ENCODE measurements at places on chromosomes 4 and X.
A peak's percentile ranks its signal among the peaks of the same experiment; 100 is the strongest.

- no peak overlapping the region for H3K27ac ChIP-seq
- DNase-seq = no peak
- no peak overlapping the region for H3K4me3 ChIP-seq
- H3K27me3 ChIP-seq = no peaks in the 10 kb centered on the region
- no peaks in the 10 kb centered on the region for H3K36me3 ChIP-seq
Measured at GRCh38 chr4:119302073-119302832, 19.7 kb downstream of the FABP2 start.

DNA sequence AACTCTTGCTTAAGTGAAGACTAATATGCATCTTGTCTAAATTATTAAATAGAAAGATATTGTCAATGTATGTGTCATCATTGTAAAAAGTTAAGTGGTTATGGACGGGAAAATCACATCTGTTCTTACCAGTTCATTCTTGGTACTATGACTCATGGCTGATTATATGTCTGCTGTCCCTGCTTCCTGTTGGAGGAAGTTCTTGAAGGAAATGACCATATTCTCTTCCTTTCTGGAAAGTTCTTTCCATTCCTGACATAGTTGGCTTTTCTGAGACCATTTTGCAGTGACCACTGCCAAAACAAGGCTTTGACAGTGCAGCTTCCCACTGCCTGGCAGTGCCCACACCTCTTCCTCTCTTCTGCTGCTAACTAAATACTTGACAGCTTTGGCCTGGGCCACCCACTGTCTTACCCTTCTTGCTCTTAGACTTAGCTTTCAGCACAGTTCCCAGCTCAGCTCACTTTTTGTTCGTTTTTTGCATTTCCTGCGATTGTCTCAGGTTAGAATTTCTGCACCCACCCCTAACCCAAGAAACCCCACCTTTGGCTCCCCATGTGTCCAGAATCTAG is 13.2 kb upstream of the CLDN24 start:
- no peak overlapping the region for H3K27ac ChIP-seq
- no peaks in the 10 kb centered on the region for H3K4me1 ChIP-seq
- H3K36me3 ChIP-seq = no peaks in the 10 kb centered on the region
- H3K27me3 ChIP-seq = no peaks in the 10 kb centered on the region

- H3K4me3 ChIP-seq = no peak overlapping the region
- no peak for DNase-seq
- no peaks in the 10 kb centered on the region for H3K36me3 ChIP-seq
- no peak overlapping the region for H3K27ac ChIP-seq
- no peaks in the 10 kb centered on the region for H3K4me1 ChIP-seq
Measured at GRCh38 chr4:1491328-1492141, 85.3 kb upstream of the NKX1-1 start.

GRCh38 chr4:85406185-85406584 is 68.8 kb upstream of the ARHGAP24 start:
- H3K27me3 ChIP-seq = no peaks in the 10 kb centered on the region
- H3K27ac ChIP-seq = no peak overlapping the region
- H3K4me1 ChIP-seq = no peaks in the 10 kb centered on the region
- H3K4me3 ChIP-seq = no peak overlapping the region

DNA sequence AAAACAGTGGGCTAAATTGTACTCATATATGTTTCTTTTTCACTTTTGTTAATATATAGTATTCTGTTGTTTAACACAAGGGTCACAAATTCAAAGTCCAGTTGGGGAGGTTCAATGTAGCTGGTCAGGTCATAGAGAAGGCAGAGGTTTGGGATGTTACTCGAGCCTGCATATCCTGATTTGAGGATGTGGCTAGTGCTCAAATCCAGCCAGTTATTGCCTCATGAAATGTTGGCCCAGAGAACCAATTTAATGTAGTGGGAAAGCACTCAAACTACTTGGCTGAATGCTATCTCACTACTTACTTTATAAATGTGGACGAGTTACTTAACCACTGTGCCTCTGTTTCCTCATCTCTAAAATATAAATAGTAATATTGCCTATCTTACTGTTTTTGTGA is 12.5 kb downstream of the USO1 start:
- H3K36me3 ChIP-seq = no peaks in the 10 kb centered on the region
- no peak overlapping the region for H3K4me3 ChIP-seq
- DNase-seq = no peak
- H3K27ac ChIP-seq = no peak overlapping the region
- H3K27me3 ChIP-seq = no peaks in the 10 kb centered on the region
- no peaks in the 10 kb centered on the region for H3K4me1 ChIP-seq

GRCh38 chr4:111187108-111187507 is 564.2 kb upstream of the PITX2 start:
- no peaks in the 10 kb centered on the region for H3K4me1 ChIP-seq
- H3K27ac ChIP-seq = no peak overlapping the region
- no peak for DNase-seq
- H3K4me3 ChIP-seq = no peak overlapping the region

- H3K4me3 ChIP-seq = no peak overlapping the region
- no peaks in the 10 kb centered on the region for H3K27me3 ChIP-seq
- DNase-seq = no peak
- H3K27ac ChIP-seq = no peak overlapping the region
- no peaks in the 10 kb centered on the region for H3K36me3 ChIP-seq
Measured at GRCh38 chr4:38514465-38515146, 149.4 kb upstream of the KLF3 start.

DNA sequence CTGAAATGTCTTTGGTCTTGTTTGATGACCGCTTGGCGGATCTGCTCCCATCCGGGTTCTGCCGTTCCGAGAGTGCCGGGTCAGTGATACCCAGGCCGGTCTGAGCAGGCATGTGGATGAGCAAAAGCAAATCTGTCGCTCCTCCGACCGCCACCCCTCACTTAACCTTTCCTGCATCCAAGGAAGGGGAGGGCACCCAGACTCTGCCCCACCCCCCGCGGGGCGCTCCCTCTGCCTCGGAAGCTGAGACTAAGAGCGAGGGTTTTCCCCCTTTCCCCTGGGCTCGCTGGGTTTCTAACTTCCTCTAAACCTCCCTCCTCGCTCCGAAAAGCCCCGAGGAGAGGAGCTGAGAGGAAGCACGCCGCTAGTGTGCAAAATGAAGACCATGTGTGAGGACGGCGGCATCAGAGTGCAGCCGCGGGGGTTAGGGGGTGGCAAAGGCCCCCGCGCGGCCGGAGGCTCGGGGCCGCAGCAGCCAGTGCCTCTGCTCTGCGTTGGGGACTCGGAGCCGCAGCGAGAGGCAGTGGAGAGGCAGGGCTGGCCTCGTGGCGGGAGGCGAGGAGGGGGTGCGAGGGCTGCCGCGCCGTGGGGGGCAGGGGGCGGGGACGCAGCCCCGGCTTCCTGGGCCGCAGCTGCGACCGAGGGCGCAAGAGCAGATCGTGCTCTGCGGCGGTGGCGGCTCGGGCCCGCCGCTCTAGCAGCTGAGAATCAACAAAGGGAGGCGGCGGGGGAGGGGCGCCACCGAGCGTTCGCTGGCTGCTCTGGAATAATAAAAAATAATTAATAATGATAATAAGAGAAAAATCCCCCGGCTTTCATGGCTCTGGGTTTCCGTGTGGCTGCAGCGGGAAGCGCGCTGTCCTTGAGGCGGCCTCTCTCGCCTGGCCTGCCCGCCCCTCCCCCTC is 55.8 kb upstream of the BCOR start:
- H3K27me3 ChIP-seq = peaks cover 4% of the 10 kb centered on the region
- no peak overlapping the region for H3K27ac ChIP-seq
- peaks cover 2% of the 10 kb centered on the region for H3K4me1 ChIP-seq
- peak; percentile 44 for DNase-seq
- H3K4me3 ChIP-seq = no peak overlapping the region
- H3K36me3 ChIP-seq = no peaks in the 10 kb centered on the region

- no peak overlapping the region for H3K4me3 ChIP-seq
- DNase-seq = no peak
- no peaks in the 10 kb centered on the region for H3K36me3 ChIP-seq
Measured at GRCh38 chrX:109782994-109783700, 50.1 kb upstream of the ACSL4 start.

DNA sequence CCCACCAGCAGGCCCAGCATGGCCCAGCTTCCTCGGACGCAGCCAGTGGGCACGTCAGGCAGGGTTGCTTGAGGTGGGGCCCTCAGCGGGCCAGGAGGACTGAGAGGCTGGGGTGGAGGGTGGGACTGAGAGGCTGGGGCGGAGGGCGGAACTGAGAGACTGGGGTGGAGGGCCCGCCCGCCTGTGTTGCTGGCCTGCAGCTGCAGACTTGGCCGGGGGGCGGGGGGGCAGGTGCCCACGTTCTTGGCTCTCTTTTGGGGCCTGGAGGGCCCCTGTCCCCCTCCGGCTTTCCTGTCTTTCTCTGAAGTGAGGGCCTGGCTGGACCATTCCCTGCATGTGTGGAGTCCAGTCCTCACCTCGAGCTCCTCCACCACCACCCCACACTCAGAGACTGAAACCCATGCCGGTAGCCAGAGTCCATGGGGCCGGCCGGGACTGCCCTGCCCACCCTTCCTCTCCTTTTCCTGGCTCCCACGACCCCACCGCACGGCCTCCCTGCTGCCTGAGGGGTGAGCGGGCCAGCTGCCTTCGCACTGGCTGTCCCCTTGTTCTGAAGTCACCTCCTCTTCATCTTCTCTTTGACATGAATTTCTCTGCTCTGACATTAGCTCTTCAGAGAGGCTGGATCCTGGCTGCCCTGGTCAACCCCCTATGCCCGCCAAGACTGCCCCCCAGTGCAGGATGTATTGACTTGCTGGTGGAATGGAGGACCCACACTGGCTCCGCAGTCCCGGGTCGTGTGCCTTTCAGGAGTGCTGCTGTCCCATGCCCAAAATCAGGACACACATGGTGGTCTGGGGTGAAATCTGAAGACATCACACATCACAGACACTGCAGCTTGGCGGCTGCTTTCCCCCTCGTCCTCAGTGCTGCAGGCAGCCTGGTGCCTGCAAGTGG is 10.1 kb upstream of the NKX1-1 start:
- no peaks in the 10 kb centered on the region for H3K4me1 ChIP-seq
- H3K4me3 ChIP-seq = no peak overlapping the region
- H3K27me3 ChIP-seq = peaks cover 17% of the 10 kb centered on the region
- no peaks in the 10 kb centered on the region for H3K36me3 ChIP-seq

- H3K4me1 ChIP-seq = peaks cover 1% of the 10 kb centered on the region
- no peaks in the 10 kb centered on the region for H3K27me3 ChIP-seq
- no peak overlapping the region for H3K27ac ChIP-seq
- DNase-seq = no peak
Measured at GRCh38 chr4:6017030-6017429, 1.2 kb downstream of the C4orf50 start.

GRCh38 chrX:103406256-103406655 is 29.9 kb downstream of the BEX3 start:
- no peak for DNase-seq
- H3K4me3 ChIP-seq = no peak overlapping the region
- no peaks in the 10 kb centered on the region for H3K36me3 ChIP-seq
- no peaks in the 10 kb centered on the region for H3K4me1 ChIP-seq

GRCh38 chrX:110050386-110050785 is 47.5 kb downstream of the TMEM164 start:
- H3K4me1 ChIP-seq = no peaks in the 10 kb centered on the region
- no peak overlapping the region for H3K4me3 ChIP-seq
- H3K36me3 ChIP-seq = no peaks in the 10 kb centered on the region
- no peak overlapping the region for H3K27ac ChIP-seq

GRCh38 chrX:9646471-9647224 is 119.0 kb downstream of the GPR143 start:
- H3K4me3 ChIP-seq = no peak overlapping the region
- H3K4me1 ChIP-seq = no peaks in the 10 kb centered on the region

- no peaks in the 10 kb centered on the region for H3K4me1 ChIP-seq
- H3K27me3 ChIP-seq = no peaks in the 10 kb centered on the region
- H3K27ac ChIP-seq = no peak overlapping the region
- H3K36me3 ChIP-seq = no peaks in the 10 kb centered on the region
- H3K4me3 ChIP-seq = no peak overlapping the region
- DNase-seq = no peak
Measured at GRCh38 chr4:78602334-78602733, 50.8 kb downstream of the ANXA3 start.

GRCh38 chr4:169272265-169272886 is 1.6 kb upstream of the SH3RF1 start:
- H3K27ac ChIP-seq = no peak overlapping the region
- no peak for DNase-seq
- no peaks in the 10 kb centered on the region for H3K27me3 ChIP-seq
- no peaks in the 10 kb centered on the region for H3K36me3 ChIP-seq
- no peak overlapping the region for H3K4me3 ChIP-seq

DNA sequence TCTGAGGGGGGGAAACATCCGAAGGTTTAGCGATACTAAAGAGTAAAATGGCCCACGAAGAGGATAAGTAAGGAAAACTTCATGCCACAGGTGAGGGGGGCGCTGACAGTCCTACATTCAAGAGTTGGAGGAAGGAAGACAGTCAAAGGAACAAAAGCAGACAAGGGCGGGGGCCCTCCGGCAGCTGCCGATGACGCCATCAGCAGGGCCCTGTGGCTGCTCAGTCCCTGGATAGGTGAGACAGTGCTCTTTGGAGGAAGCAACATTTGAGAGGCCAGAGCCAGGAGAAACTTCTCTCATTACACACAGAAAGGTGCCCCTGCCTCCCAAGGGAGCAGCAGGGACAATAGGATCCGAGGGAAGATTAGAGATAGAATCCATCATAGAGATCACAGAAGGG is 41.5 kb downstream of the RAB40AL start:
- H3K27ac ChIP-seq = no peak overlapping the region
- H3K27me3 ChIP-seq = no peaks in the 10 kb centered on the region
- no peaks in the 10 kb centered on the region for H3K4me1 ChIP-seq
- no peak overlapping the region for H3K4me3 ChIP-seq

DNA sequence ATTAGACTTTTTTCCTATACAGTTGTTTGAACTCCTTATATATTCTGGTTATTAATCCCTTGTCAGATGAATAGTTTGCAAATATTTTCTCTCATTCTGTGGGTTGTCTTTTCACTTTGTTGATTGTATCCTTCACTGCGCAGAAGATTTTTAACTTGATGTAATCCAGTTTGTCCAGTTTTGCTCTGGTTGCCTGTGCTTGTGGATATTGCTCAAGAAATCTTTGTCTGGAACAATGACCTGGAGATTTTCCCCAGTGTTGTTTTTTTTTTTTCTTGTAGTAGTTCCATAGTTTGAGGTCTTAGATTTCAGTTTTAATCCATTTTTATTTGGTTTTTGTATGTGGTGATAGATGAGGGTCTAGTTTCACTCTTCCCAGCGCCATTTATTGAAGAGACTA is 289.8 kb upstream of the SPOCK3 start:
- no peaks in the 10 kb centered on the region for H3K36me3 ChIP-seq
- H3K27me3 ChIP-seq = no peaks in the 10 kb centered on the region
- H3K4me1 ChIP-seq = no peaks in the 10 kb centered on the region
- H3K27ac ChIP-seq = no peak overlapping the region
- no peak overlapping the region for H3K4me3 ChIP-seq
- DNase-seq = no peak

- no peaks in the 10 kb centered on the region for H3K36me3 ChIP-seq
- no peaks in the 10 kb centered on the region for H3K4me1 ChIP-seq
- no peak overlapping the region for H3K4me3 ChIP-seq
- DNase-seq = peak; percentile 58
- H3K27ac ChIP-seq = no peak overlapping the region
Measured at GRCh38 chrX:146707781-146708180, 101.8 kb upstream of the CXorf51B start.

GRCh38 chr4:18042754-18043153 is 21.2 kb upstream of the LCORL start:
- H3K27ac ChIP-seq = no peak overlapping the region
- no peaks in the 10 kb centered on the region for H3K36me3 ChIP-seq
- H3K4me1 ChIP-seq = no peaks in the 10 kb centered on the region
- H3K27me3 ChIP-seq = no peaks in the 10 kb centered on the region
- DNase-seq = peak; percentile 41

GRCh38 chr4:42690537-42690936 is 33.6 kb upstream of the ATP8A1 start:
- no peak overlapping the region for H3K27ac ChIP-seq
- no peaks in the 10 kb centered on the region for H3K4me1 ChIP-seq
- no peaks in the 10 kb centered on the region for H3K27me3 ChIP-seq
- DNase-seq = no peak
- no peak overlapping the region for H3K4me3 ChIP-seq

GRCh38 chr4:172096786-172097185 is 283.6 kb downstream of the GALNTL6 start:
- H3K4me1 ChIP-seq = no peaks in the 10 kb centered on the region
- H3K36me3 ChIP-seq = no peaks in the 10 kb centered on the region
- H3K27ac ChIP-seq = no peak overlapping the region
- no peaks in the 10 kb centered on the region for H3K27me3 ChIP-seq
